ENCODE measurements at places on chromosomes 16 and 17. TPM values are rescaled to one million over a fixed set of nuclear protein-coding genes. Genes with fewer than 3 reads are reported as not detected.

Gene TP53TG3F
- not detected for total RNA-seq

Gene TPSD1
- total RNA-seq: 2.0 TPM

Gene ITGAX
- total RNA-seq: 3.6 TPM

Gene CPD
- 110 TPM for total RNA-seq

Gene SPATA32
- total RNA-seq: not detected

Gene ALOX12
- total RNA-seq: not detected

GRCh38 chr17:73969956-73970355, 233.5 kb upstream of the RPL38 start:
- no peaks in the 10 kb centered on the region for H3K4me1 ChIP-seq
- no peak overlapping the region for H3K4me3 ChIP-seq

GRCh38 chr17:79388556-79389295, 222.1 kb downstream of the RBFOX3 start:
- no peak overlapping the region for H3K27ac ChIP-seq
- no peaks in the 10 kb centered on the region for H3K4me1 ChIP-seq
- DNase-seq: peak; percentile 63
- H3K4me3 ChIP-seq: no peak overlapping the region
- H3K36me3 ChIP-seq: no peaks in the 10 kb centered on the region
- H3K27me3 ChIP-seq: peaks cover 86% of the 10 kb centered on the region

- no peaks in the 10 kb centered on the region for H3K36me3 ChIP-seq
- DNase-seq: no peak
- H3K27me3 ChIP-seq: no peaks in the 10 kb centered on the region
- H3K27ac ChIP-seq: no peak overlapping the region
- H3K4me3 ChIP-seq: no peak overlapping the region
Observed at GRCh38 chr16:74522160-74522559, 84.8 kb downstream of the GLG1 start.

DNA sequence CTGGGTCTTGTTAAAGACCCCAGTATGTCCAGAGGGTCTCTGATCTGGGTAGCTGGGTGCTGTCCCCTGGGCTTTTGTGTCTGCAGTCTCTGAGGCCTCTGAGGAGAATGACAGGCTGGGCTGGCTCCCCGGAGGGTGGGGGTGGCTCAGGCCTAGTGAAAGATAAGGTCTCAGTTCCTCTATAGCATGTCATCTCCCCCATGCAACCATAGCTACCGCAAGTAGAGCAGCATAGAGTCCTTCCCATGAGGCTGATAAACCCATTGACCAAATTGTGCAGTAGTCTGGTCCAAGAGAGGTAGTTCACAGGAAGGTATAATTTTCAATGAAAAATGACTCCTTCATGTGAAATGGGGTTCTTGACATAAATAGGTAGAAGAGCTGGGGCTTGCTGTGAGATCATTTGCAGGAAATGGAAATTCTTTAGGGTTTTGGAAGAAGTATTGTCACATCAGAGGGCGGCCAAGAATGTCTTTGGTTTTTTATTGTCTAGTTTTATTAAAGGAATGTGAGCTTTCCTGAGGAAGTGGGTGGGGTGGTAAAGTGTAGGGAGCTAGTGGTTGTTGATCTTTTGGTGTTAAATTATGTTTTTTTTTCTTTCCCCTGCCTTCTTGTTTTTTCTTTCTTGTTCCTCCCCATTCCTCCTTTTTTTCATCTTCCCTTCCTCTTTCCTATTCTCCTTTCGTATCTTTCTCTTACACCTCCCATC, 21.0 kb downstream of the SLC7A6OS start:
- H3K4me1 ChIP-seq: no peaks in the 10 kb centered on the region
- H3K27me3 ChIP-seq: no peaks in the 10 kb centered on the region
- H3K4me3 ChIP-seq: no peak overlapping the region
- H3K36me3 ChIP-seq: no peaks in the 10 kb centered on the region

- DNase-seq: peak; percentile 50
- H3K4me3 ChIP-seq: peak overlapping the region; percentile 40
Observed at GRCh38 chr17:75809631-75810111, 25.1 kb downstream of the UNK start.

DNA sequence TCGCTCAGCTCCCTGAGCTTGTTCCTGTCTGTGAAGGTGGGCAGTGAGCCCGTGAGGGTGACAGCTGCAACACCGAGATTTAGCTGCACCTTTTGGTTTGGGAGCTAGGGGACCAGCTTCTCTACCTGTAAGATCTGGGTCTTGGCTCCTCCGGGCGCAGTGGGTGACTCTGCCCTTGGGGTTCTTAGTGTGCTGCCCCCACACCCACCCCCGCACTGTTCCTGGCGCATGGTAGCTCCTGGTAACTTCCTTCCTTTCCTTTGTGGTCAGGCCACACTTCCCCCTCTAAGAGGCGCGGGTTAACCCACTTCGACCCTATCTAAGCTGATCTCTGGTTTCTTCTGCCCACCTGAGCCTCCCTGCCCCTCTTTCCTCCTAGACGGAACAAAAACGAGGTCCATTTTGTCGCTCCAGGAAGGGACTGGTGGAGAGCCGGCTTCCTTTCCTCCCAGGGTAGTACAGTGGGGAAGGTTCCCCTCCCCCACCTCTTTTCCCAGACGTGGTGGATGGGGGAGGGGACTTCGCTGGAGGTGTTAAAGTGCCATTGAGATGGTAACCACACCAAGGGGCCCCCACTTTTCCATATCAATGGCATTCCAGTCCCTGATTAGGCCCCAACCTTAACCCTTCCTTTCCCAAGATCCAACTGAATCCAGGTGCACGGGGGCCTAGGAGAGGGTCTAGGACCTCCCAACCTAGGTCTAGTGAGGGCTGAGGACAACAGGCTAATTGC, 4.6 kb upstream of the CLDN9 start:
- H3K27ac ChIP-seq: no peak overlapping the region
- no peaks in the 10 kb centered on the region for H3K36me3 ChIP-seq
- no peak for DNase-seq
- peaks cover 21% of the 10 kb centered on the region for H3K27me3 ChIP-seq

DNA sequence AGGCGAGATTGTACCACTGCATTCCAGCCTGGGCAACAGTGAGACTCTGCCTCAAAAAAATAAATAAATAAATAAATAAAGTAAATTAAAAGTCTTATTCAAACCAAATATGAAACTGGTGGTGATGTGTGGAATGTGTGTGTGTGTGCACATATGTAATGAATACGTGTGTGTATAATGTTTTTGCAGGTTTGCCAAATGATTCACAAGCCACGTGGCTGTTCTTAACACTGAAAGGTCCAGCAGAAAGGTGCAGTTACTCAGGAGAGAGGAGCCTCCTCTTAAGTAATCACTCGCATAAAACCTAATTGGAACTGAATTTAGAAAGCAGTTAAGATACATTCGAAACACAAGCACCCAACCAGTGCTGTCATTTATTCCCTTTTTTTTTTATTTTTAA, 22.9 kb downstream of the GDE1 start:
- H3K27ac ChIP-seq: no peak overlapping the region
- H3K4me3 ChIP-seq: no peak overlapping the region
- H3K4me1 ChIP-seq: no peaks in the 10 kb centered on the region
- no peak for DNase-seq
- peaks cover 3% of the 10 kb centered on the region for H3K36me3 ChIP-seq
- no peaks in the 10 kb centered on the region for H3K27me3 ChIP-seq

DNA sequence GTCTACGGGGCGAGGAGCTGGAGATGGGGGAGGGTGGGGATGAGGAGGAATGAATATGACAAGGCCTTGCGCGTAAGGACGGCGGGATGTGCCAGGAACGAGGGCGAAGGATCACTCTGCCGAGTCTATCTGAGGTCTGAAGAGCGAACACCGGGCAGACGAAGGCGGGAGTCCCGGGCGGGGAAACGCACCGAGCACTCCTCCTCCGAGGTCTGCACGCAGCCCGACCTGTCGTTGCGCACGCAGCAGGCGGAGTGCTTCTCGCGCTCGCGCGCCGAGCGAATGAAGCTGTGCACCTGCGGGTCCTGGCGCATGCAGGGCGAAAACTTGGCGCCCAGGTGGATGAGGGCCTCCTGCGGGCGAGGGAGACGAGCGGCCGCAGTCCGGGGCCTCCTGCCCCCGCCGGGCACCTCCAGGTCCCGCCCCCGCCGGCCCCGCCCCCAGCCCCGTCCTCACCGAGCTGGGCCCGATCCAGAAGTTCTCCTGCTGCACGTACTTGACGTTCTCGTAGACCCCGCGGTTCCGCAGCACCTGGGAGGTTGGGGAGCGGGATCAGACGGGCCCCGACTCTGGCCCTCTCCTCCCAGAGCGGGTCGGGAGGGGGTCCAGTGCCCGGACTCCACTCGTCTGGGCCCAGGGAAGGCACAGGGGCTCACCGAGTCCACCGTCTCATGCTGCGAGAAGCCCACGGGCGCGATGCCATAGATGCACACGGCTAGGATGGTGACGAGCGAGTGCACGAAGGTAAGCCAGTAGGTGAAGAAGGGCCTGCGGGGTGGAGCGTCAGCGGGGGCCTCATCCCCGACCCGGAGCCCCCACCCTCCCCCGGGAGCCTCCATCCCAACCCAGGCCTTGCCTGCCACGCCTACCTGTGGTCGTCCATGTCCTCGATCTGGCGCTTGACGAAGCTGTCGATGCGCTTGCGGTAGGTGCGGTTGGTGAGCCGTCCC, 7.6 kb downstream of the SNRNP25 start:
- DNase-seq: no peak
- H3K4me3 ChIP-seq: no peak overlapping the region
- no peaks in the 10 kb centered on the region for H3K27me3 ChIP-seq
- peaks cover 6% of the 10 kb centered on the region for H3K4me1 ChIP-seq
- no peak overlapping the region for H3K27ac ChIP-seq

GRCh38 chr17:64774888-64775540, 112.9 kb upstream of the SMURF2 start:
- H3K36me3 ChIP-seq: no peaks in the 10 kb centered on the region
- no peak for DNase-seq
- H3K27me3 ChIP-seq: no peaks in the 10 kb centered on the region
- peaks cover 4% of the 10 kb centered on the region for H3K4me1 ChIP-seq
- no peak overlapping the region for H3K27ac ChIP-seq

- no peak for DNase-seq
- no peak overlapping the region for H3K4me3 ChIP-seq
- H3K4me1 ChIP-seq: no peaks in the 10 kb centered on the region
- no peaks in the 10 kb centered on the region for H3K36me3 ChIP-seq
- H3K27ac ChIP-seq: no peak overlapping the region
Observed at GRCh38 chr17:61731330-61731729, 132.0 kb downstream of the BRIP1 start.

DNA sequence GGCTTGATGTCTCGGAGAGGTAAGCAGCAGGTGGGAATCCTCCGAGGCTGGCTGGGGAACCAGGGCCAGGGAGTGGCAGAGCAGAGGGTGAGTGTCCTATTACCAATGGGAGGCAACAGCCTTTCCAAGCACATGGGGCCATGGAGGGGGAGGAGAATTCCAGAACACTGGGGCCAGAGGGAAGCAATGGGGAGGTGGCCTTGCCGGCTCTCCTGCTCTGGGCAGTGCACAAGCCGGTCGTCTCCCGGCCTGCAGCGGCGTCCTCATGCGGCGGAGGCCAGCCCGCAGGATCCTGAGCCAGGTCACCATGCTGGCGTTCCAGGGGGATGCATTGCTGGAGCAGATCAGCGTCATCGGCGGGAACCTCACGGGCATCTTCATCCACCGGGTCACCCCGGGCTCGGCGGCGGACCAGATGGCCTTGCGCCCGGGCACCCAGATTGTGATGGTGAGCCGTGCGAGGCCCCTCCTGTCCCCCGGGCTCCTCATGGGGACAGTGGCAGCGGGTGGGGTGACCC, 21.9 kb downstream of the SGSH start:
- no peaks in the 10 kb centered on the region for H3K36me3 ChIP-seq
- no peak overlapping the region for H3K27ac ChIP-seq
- H3K27me3 ChIP-seq: no peaks in the 10 kb centered on the region
- DNase-seq: no peak

DNA sequence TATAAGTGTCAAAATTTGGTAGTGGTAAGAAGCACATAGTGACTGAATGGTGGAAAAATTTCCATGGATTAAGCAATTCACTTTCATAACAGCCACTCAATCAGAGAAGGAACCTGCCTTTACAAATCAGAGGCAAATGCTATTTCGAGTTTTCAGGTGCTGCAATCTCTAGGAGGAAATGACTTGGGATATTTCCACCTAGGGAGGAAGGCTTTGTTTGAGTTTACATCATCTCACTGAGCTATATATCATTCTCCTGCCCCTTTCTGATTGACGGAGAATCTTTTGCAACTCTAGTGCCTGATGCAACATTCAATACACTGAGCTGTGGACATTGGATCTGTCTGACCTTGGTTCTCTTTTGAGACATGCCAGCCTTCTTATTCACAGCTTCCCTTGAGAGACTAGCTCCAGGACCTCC, 26.3 kb downstream of the MARCHF10 start:
- no peaks in the 10 kb centered on the region for H3K27me3 ChIP-seq
- H3K27ac ChIP-seq: no peak overlapping the region
- no peaks in the 10 kb centered on the region for H3K4me1 ChIP-seq
- H3K4me3 ChIP-seq: no peak overlapping the region
- H3K36me3 ChIP-seq: no peaks in the 10 kb centered on the region
- DNase-seq: no peak

DNA sequence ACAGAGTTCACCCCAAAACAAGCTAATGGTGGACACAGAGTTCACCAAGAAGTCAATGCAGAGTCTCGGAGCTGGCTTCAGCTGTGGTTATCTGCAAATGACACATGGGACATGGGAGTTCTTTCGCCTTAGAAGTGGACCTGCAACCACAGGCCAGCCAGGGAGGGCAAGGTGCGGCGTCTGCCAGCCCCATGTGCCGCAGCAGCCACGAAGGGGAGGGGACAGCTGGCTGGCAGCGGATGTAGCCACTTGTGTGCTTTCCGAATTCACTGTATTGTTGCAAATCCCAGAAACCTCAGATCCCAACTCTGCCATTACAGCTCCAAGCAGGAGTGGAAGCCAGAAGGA, 24.8 kb downstream of the LMF1 start:
- no peaks in the 10 kb centered on the region for H3K27me3 ChIP-seq
- no peak for DNase-seq
- no peaks in the 10 kb centered on the region for H3K36me3 ChIP-seq
- H3K4me3 ChIP-seq: no peak overlapping the region
- H3K27ac ChIP-seq: no peak overlapping the region
- H3K4me1 ChIP-seq: no peaks in the 10 kb centered on the region

DNA sequence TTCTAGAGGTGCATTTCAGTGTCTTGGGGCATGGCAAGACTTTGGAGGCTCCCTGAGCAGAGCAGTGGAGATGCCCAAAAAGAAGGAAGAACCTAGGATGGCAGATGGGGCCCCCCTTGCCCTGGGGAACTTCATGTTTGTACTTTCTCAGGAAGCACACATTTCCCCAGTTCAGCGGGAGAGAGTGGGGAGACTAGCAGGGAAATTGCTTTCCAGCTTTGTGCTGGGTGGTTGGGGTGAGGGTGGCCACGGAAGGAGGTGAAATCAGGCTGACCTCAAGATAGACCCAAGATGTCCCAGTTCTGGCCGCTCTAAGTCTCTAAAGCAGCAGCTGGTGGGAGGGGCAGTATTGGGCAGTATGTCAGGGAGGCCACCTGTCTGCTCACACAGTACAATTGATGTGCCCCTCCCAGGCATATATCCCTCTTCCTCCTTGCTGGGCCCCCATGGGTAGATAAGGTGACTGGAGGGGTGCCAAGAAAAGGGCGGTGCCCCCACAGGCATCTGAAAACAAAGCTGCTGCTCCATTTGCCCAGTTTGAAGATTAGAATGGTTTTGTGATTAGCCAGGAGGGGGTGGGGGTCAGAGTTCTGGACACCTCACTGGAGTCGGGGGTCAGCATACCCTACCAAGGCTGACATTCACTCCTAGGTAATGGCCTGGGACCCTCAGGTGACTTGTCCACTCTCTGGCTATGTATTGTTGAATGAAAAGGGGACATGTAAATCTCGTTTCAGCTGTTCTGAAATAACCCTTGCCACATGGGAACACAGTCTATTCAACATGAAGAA, 17.1 kb upstream of the NAGLU start:
- no peak for DNase-seq
- H3K36me3 ChIP-seq: no peaks in the 10 kb centered on the region
- H3K27me3 ChIP-seq: no peaks in the 10 kb centered on the region
- H3K27ac ChIP-seq: peak overlapping the region; percentile 96
- H3K4me3 ChIP-seq: no peak overlapping the region

GRCh38 chr16:4232541-4233386, 9.1 kb downstream of the SRL start:
- no peaks in the 10 kb centered on the region for H3K27me3 ChIP-seq
- no peaks in the 10 kb centered on the region for H3K36me3 ChIP-seq
- no peaks in the 10 kb centered on the region for H3K4me1 ChIP-seq

All from breast epithelium (tissue), 4 donors.